ENCODE measurements at places on chromosomes 1 and 21.

DNA sequence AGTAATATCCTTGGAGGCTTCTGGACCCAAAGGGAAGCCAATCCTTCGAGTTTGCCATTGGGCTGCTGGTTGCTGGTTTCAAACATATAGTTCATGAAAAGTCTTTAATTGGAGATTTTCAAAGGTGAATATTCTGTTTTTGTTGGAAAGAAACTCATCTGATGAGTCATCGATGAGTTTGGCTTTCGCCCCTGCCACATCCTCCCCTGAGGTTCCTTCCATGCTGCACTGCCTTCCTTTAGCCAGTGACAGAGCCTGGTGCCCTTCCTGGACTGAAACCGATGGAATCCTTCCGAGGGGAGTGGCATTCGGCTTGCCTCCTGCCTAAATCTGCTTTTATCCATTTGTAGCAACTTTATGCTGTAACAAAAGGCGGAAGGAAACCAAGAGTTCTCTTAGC, 550.0 kb downstream of the KIF26B start:
- no peak for DNase-seq

GRCh38 chr1:152000964-152001630, 7.4 kb upstream of the S100A10 start:
- DNase-seq: no peak

DNA sequence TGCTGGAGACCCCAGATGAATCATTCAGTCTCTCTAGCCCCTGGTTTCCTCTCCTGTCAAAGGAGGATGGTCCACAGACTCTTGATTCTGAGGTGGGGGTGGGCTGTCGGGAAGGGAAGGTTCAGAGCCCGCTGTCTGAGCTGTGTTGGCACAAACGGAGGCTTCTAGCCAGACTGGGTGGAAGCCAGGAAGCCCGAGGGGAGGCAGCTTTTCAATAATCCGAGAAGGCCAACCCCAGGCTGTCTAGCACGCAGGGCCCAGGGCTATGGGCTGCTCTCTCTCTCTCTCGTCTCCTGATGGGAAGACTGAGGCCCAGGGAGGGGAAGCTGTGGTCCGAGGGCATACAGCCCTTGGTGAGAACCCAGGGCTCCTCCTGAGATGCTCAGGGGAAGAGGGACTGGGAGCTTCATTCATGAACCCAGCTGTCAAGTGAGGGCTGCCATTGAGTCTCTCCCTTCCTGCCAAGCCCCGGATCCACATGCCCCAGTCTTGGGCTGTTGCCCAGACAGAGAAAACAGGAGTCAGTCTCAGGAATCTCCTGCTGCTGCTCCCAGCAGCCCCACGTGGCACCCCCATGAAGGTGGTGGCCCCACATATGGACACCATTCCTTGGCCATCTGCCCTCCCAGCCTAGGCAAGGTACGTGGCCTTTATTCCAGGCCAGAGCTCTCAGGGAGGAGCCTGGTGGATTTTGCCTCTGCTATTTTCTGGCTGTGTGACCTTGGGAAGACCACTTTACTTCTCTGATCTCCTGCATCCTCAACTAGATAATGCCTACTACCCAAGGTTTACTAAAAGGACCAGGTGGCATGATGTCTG, 44.4 kb downstream of the RAP1GAP start:
- DNase-seq: peak; percentile 26

- DNase-seq: no peak
Observed at GRCh38 chr1:235980976-235981375, 83.9 kb downstream of the NID1 start.

GRCh38 chr21:31335957-31336738, 7.9 kb downstream of the TIAM1 start:
- peak; percentile 21 for DNase-seq

DNA sequence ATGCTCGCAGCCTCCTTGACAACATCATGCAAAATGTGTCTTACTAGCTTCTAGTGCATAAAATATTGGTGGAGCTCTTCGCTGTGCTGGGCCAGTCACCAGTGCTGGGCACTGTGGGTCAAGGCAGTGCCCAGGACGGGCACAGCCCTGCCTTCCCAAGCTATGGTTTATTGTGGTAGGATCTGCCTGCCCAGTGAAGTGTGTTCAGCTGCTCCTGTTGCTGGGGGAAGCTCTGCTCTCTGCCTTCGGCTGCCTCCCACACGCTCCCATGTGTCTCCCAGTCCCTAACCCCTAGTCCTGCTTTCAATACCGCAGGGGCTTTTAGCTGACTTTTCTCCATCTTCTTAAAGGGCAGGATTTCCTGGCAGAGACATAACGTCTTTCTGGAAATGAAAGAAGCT, 15.7 kb downstream of the EPHX1 start:
- no peak for DNase-seq

GRCh38 chr1:155125946-155126555, 1.6 kb upstream of the EFNA1 start:
- DNase-seq: no peak

GRCh38 chr1:34867415-34867814, 7.9 kb upstream of the SMIM12 start:
- DNase-seq: no peak

DNA sequence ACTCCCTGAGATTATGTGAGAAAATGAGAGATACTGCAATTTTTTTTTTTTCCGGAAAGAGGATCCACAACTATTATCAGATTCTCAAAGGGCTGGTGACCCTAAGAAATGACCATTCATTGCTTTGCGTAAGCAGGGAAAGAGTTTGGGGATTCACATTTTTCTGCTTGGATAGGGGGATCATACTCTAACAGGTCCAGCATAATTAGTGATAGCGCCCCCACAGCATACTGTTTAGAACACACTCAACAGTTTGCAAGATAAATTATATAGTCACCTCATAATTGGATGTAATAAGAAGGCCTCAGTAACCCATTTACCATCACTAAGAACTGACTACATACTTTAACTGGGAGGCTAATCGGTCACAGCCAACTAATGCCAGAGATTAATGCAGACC, 1.9 kb downstream of the CCT3 start:
- no peak for DNase-seq

DNA sequence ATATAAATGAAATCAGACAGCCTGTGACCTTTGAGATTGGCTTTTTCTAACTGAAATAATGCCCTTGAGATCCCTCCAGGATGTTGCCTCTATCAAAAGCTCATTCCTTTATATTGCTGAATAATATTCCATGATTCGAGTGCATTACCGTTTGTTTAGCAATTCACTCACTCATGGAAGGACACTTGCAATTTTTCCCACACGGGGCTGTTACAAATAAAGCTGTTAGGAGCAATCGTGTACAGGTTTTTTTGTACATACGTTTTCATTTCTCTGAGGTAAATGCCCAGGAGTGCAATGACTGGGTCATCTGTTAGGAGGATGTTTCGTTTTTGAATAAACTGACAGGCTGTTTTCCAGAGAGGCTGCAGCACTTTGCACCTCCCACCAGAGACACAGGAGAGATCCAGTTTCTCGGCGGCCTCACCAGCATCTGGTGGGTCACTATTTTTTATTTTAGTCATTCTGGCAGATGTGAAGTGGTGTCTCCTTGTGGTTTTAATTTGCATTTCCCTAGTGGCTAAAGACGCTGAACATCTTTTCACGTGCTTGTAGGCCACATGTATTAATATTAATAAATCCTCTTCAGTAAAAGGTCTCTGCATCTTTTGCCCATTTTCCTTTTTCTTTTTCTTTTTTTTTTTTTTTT, 11.0 kb downstream of the PRDM15 start:
- DNase-seq: no peak

GRCh38 chr1:10754568-10755329, 41.7 kb downstream of the CASZ1 start:
- no peak for DNase-seq

DNA sequence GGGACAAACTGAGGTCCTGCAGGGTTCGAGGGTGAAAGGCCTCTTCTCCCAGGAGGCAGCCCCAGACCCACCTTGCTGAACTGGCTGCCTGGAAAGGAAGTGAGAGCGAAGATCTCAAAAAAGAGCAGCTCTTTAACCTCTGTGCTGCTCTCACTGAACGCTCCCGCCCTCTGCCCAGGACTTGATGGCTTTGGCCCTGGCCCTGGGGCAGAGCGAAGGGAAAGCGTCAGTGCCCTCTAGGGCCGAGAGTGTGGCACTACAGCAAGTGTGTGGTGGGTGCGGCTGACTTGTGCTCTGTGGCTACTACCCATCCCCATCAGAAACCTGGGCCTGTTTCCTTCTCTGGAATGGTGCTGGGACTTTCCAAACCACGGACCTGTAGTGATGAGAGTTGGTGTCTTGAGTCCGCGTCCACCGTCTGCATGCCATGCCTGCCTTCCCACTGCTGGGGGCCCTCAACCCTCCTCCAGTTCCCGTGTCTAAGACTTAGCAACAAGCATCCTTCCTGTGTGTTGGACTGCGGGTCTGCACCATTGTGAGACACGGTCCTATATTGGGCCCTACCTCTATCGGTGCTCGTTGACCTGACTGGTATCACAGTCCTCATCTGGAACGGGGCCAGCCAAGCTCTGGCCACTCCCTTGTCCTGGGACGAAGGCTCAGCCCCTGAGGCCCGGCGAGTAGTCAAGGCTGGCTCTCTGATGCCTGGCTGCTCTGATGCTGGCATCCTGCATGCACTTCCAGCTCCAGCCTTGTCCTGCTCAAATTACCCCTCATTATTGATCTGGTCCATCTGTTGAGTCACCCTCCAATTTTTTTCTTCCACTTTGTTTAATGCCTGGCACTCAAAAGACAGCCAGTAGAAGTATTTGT, 180.3 kb downstream of the DISC1 start:
- peak; percentile 4 for DNase-seq

- DNase-seq: no peak
Observed at GRCh38 chr1:230145505-230145899, 78.5 kb downstream of the GALNT2 start.

DNA sequence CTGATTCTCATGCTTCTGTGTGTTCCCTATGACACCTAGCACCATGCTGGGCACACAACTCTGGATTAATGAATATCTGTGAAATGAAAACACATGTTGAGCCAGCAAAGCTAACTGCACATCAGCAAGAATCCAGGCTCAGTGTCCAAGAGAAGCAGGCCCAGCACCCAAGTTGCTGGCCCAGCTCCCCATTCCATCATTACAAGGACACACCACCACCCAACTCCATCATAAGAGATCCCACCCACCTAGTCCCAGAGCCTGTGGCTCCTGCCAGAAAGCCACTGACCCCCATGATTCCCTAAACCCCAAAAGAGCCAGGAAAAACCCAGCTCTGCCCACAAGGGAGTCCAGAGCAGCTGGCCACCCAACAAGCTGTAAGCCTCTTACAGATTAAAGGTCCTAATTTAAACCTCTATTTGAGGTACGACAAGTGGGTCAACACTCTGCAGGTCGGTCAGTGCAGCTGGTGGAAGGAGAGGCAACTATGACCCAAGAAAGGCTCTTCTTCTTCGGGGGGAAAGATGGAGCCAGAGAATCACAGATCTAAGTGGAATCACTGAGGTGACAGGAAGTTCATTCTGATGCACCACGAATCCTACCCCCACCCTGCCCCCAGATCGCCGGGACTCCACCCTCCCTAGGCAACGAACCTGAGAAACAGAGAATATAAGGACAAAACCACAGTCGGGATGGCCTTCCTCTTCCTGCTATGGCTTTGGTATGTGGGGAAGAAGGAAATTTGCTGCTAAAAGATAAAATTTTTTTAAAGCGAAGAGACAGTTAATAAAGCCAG, 58.2 kb downstream of the CD34 start:
- no peak for DNase-seq

- no peak for DNase-seq
Observed at GRCh38 chr1:93699503-93700168, 18.0 kb upstream of the BCAR3 start.

GRCh38 chr1:154622503-154623039, 14.6 kb upstream of the ADAR start:
- DNase-seq: no peak

DNA sequence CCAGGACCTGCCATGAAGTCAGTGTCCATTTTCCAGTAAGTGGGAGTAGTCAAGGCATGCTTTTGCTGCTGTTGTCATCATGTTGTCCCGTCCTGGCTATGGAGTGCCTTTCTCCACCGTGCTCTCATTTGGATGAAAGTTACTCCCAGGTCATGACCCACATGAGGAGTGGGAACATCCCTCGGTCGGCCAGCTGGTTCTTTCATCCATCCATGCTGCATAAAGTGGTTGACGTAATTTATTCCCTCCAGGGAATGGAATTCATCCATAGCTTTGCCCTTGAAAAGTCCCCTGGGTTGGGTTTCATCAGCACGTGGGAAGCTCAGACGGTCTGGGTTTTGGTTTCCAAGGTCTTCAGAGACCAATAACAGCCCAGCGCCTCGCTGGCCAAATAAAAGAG, 11.6 kb downstream of the PLA2G2A start:
- no peak for DNase-seq

- no peak for DNase-seq
Observed at GRCh38 chr1:10730985-10731384, 65.5 kb downstream of the CASZ1 start.

DNA sequence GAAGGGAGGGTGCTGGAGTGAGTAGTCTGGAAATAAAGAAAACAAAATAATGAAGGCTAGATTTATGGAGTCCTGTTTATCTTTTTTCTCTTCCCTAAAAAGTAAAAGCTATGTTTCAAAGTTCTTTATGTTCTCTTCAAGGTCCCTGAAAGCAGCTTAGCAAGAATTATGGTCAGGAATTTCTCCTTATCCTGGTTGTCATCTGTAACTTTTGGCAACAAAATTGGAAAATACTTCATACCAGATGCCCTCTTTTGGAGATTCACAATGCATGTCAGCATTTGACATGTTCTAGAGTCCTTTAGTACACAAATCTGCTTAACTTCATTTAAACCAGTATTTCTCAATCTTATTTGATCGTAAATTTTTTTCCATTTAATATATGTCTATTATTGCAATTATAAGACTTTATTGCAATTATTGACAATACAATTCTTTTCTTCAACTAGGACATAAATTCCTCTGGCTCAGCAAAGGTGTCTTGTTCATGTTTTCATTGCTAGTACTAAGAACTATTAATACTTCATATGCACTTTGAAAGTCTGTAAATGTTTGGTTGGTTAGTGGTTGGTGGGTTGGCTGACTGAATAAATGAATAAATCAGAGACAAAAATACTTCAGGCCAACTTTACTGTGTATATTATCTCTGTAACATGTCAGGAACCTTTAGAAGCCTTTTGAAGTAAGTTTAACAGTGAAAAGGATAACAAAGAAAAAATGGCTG, 101.5 kb downstream of the ATP1B1 start:
- DNase-seq: no peak

DNA sequence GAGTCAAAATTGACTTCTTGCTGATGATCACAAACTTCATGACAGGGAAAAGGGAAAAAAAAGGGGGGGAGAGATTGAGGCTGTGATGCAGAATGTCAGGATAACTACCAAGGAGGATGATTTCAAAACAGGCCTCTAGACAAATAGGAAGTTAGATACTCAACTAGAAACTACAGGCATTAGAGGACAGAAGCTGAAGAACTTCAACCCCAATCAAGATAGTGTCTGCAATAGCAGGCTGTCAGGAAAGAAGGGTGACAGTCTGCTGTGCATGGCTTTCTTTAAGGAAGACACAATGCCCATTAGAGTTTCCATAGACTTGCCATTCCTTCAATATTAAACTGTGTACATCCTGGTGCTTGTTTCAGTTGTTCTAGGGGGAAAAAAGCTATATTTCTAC, 257.2 kb downstream of the TTLL7 start:
- DNase-seq: no peak

DNA sequence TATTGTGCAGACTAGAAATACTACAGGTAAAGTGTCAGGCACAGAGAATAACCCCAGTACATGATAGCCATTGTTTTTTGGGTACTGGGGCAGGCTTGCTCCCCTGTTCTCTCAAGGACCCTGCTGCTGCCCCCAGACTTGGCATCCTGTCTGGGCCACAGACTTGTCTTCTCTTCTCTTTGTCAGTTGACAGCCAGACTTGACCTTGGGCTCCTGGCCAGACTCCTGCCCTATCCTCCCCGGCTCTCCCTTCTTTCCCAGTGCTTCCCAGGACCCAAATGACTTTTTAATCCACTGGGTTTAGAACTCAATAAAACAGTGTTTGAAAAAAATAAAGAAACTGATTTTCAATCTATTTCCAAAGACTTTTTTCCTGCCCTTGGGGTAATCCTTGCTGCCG, 43.2 kb downstream of the ZSCAN20 start:
- DNase-seq: no peak

Measured in substantia nigra (tissue), 51 donors.